ENCODE measurements at places on chromosomes 13 and 19.

DNA sequence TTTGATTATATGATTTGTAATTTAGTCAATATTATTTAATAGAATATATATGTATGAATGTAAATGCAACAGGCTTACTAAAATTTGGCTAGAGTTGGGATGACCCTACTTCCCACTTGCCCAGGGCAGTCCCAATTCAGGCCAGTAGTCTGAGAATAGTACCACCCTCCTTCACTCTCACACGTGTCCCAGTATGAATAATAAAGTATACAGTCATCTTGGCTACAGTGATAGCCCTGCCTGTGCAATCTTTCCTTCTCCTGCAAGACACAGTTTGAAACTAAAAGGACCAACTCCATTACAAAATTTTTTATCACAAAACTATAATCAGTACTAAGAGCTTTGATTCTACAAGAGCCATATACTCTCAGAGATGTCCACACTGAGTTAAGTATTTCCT, 76.2 kb downstream of the SACS start:
- DNase-seq = no peak

- no peak for DNase-seq
These were observed 31.3 kb upstream of the STARD13 start for GRCh38 chr13:33316890-33317289.

DNA sequence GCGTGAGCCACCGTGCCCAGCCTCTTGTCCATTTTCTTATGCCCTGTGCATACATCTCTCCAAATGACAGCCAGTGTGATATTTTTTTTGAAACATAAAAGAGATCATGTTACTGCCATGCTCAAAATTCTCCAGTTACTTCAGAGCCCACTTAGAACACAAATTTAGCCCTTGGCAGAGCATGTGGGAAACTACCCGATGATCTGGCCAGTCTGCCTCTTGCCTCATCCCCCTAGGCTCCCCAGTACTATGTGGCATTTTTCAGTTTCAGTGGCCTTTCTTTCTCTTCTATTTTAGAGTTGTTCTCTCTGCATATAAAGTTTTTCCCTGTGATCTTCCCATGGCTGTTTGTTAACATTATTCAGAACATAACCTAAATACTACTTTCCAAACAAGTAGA, 323.0 kb downstream of the GPC5 start:
- DNase-seq = no peak

GRCh38 chr13:76630629-76631230, 255.5 kb downstream of the KCTD12 start:
- no peak for DNase-seq

DNA sequence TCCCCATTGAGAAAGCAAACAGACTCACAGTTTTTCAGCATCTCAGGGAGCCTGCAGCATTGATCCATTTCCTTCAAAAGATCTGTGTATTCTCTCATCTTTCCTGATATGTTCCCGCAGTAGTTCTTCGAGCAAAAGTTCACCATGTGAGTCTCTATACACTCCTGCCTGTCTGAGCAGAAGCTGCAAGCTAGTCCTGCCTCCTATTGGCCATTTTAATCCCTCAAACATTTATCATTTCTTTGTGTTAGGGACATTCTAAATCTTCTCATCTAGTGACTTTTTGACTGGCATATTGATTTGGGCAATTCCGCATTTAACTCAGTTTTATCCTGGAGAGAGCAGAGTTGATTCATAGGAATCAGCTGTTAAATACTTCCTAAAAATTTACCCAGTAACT, 660.4 kb upstream of the KLF12 start:
- DNase-seq = no peak

DNA sequence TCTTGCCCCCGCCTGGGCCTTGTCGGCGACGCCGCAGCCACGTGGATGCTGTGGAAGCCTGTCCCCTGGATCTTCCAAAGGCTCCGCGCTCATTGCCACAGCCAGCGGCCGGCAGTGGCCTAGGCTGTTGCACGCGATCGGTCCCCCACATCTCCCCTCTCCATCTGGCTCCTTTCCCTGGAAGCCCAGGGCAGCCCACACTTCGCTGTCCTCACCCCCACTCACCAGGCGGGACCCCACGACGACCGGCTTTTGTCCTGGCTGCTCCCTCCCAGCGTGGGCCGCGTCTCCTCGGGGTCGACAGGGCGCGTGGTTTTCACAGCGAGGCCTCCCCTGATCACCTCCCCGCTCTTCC, 605 bp upstream of the TEX30 start:
- DNase-seq = no peak

GRCh38 chr19:16106121-16106520, 5.6 kb upstream of the RAB8A start:
- no peak for DNase-seq

GRCh38 chr19:28427376-28428083, 785.4 kb downstream of the UQCRFS1 start:
- DNase-seq = no peak

DNA sequence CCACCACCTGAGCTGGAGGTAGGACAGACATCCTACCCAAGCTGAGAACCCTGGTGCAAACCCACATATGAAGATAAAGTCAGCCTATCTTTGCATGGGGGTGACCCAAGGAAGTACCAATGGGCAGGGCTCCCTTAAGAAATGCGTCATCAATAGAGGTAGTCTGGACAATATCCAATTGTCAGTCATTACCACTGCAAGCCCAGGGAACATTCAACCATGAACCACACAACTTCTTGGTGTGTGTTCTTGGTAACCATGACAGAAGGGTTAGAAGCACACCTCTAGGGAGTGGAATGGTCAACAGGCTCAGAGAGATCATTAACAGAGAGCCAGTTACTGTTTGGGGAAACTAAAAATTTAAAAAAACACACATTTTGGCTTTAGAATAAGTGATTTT, 34.7 kb upstream of the DOCK9 start:
- no peak for DNase-seq

DNA sequence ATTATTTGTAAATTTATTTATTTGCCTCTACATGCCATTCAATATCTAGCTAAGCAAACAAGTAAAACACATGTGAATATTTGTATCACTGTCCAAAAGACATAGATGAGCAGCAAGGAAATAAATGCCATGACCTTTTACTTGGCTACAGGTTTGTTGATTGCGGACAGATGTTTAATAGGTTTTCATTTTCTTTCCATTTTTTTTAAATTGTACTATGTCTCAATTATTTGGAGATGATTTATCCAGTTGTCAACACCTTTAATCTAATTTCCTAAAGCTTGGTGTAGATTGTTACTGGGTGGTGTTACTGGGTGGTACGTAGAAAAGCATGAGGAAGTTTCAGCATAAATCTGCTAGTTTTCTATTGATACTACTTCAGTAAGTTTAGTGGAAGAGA, 560.6 kb upstream of the SPRY2 start:
- DNase-seq = no peak

- no peak for DNase-seq
These were observed 329.5 kb downstream of the KCNRG start for GRCh38 chr13:50344717-50345116.

DNA sequence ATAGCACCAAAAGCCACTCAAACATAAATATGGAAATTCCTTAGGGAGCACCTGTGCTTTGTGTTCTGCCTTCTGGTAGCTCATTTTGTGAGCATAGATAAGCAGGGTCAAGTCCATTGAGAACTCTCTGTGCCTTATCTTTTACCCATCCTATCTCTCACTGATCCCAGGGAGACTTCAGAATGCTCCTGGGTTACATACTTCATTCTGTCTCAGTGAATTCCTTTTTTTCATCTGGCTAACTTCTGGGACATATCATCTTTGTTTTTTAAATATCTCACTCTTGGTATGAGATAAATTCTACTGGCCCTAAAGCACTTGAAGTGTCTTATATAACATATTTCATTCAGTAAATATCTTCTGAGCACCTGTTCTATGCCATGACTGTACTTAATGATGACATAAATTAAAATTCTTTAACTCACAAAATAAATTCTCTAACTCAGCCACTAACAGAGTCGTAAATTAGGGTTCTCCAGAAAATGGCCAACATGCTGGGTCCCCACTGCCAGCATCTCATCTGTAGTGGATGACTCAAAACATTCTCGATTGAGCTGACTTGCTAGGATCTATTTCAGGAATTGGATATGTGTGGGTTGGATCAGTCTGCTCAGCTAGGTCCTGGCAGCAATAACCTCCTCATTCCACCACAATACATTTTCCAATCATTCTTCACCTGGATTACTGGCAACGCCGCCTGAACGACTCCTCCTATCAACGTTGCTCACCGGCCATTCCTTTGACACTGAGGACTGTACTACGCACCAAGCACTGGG, 170.2 kb downstream of the FOXO1 start:
- DNase-seq = no peak

- no peak for DNase-seq
These were observed at the start of gene MAMSTR for GRCh38 chr19:48719263-48720171. TSS of gene MAMSTR (minus strand) at chr19:48719725. CDS start at chr19:48719031, 694 bp downstream.

All from HL-60 (cell line).